ENCODE measurements at places on chromosomes 11 and 22.
A peak's percentile ranks its signal among the peaks of the same experiment; 100 is the strongest.

GRCh38 chr11:18056561-18057181 lies 10.6 kb upstream of the TPH1 start:
- peak; percentile 12 for DNase-seq

DNA sequence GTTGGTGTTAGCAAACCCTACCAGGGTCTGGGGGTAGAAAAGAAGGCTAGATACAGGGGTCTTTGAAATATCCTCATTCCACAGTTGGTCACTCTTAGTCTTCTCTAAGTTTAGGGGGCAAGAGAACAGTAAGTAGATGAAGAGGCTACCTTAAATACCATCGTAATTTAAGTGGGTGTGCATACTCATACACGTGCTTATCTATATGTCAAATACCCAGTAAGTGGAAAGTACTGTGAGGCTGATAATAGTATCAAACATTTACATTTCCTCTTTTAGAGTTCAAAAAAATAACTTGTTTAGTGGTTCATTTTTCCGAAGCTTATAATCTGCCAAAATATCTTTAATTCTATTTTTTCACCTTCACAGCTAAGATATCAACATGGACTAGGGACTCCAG lies 90.7 kb downstream of the WNT11 start:
- DNase-seq: no peak

GRCh38 chr11:38448284-38448683 lies 1850.2 kb upstream of the RAG2 start:
- no peak for DNase-seq

GRCh38 chr22:38734421-38735100 lies 21.2 kb downstream of the SUN2 start:
- no peak for DNase-seq

DNA sequence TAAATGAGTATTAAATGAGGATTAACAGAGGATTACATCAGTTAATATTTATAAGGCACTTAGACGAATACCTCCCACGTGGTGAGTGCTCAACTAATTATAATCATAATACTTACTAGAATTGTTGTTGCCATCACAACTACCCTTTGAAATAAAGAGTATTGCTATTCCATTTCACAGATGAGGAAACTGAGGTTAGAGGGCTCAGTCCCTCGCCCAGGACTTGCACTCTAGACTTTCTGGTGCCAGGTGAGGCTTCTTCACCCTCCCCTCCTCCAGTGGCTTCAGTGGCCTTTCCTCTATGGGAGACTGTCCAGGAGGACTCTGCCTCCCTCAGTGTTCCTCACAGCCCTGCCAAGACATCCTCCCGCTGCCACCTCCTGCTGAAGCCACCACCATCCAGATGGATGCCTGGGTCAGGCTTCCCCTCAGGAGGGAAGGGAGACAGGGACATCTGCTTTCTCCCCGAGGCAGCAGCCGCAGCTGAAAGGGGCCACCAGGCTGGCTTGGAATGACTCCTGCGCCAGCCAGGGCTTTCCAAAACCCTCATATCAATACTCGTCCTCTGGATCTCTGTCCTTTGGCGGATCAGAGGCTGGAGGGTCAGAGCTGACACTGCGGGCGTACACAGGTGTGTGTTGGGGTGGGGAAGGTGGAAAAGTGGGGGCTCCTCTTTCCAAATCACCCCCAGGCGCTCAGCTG lies 580.1 kb downstream of the BUD13 start:
- DNase-seq: no peak

- no peak for DNase-seq
These were observed 154.9 kb downstream of the MPPED1 start for GRCh38 chr22:43566561-43567332.

DNA sequence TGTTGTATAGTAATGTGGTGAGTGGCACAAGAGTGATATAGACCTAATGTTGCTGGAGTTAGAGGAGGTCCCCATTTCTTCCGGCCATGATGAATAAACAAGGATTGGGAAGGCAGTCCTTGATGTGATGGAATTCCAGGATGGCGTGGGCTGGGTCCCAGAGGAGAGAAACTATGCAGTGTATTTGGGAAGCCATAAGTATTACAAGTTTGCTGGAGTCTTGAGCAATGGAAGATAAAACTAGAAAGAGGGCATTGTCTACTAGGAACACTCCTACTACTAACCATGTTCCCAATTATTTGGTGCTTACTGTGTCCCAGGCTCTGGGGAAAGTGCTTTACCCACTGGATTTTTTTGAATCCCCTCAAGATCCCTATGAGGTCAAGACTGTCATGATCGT lies 20.0 kb downstream of the LDLRAD3 start:
- no peak for DNase-seq

DNA sequence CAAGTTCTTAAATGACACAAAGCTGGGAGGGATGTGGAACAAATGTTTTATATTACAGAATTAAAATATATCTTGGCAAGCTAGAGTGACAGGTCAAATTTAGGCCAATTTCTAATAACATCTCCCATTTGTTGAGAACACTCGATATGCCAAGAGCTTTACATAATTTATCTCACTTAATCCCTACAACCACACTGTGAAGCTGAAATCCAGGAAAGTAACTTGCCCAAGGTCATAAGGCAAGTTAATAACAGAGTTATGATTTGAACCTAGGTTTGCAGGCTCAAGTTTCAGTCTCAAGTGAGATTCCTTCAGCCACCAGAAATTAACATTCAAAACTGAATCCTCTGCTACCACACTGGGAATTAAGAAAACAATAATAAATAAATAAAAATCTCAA lies 38.3 kb downstream of the RAB30 start:
- no peak for DNase-seq

GRCh38 chr11:126636911-126637794 lies 281.7 kb downstream of the ST3GAL4 start:
- DNase-seq: no peak

GRCh38 chr11:117366248-117366647 lies 38.6 kb downstream of the CEP164 start:
- DNase-seq: no peak

GRCh38 chr11:44823006-44823405 lies 96.2 kb downstream of the TSPAN18 start:
- no peak for DNase-seq

GRCh38 chr11:86458294-86459001 lies 83.8 kb downstream of the CCDC81 start:
- DNase-seq: no peak

DNA sequence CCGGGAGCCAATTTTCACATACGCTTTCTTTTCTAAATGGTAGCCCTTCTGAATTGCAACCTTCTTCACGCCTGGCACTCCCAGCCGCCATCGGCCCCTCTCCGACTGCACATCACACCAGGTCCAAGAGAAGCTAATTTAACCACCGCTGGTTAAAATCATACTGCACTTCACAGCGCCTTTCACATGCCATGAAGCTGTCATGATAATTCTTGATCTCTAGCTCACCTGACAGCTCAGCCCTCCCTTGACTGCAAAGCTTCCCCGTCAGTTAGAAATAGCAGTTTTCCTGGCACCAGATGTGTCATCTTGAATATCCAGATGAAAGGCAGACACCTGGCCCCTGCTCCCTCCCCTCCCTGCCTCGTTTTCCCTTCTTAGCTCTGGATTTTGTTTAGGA lies 101.4 kb downstream of the ARL14EP start:
- DNase-seq: no peak

DNA sequence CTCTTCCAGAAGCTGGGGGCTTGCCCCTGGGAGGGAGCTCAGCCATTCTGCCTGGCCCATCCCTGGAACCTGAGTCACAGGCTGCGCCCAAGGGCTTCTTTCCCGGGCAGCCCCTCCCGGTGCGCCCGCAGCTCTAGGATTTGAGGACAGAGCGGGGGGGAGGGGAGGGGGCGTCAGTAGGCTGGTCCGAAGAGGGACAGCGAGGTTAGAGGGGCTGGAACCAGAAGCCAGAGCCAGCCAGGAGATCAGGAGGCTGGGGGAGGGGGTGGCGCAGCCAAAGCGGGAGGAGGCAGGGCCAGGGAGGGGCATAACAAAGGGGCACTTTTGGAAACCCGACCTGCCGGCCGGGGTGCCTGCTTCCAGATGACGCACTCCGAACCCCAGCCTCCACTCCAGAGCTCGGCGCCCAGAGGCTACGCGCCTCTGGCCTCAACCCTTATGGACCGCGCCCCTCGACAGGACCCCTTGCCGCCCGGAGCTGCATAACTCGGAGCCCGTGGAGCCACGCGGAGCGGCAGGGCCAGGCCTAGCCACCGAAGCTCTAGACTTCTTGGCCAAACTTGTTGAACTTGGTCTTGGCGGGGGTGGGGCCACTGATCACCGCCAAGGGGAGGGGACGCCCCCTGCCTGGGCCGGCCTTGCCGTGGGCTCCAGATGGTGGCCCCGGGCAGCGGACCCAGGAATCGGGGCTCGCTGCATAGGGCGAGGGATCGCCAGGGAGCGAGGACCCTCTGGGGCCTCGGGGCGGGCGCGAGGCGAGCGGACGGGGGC lies 744 bp downstream of the PACSIN3 start:
- DNase-seq: peak; percentile 57

- DNase-seq: no peak
These were observed 7.1 kb upstream of the GRAMD4 start for GRCh38 chr22:46612904-46613605.

All from HuH-7 (cell line).